ENCODE measurements at places on chromosomes 6 and 20. TPM values are rescaled to one million over a fixed set of nuclear protein-coding genes. Genes with fewer than 3 reads are reported as not detected.

The BTN1A1 gene
- not detected for total RNA-seq

DNA sequence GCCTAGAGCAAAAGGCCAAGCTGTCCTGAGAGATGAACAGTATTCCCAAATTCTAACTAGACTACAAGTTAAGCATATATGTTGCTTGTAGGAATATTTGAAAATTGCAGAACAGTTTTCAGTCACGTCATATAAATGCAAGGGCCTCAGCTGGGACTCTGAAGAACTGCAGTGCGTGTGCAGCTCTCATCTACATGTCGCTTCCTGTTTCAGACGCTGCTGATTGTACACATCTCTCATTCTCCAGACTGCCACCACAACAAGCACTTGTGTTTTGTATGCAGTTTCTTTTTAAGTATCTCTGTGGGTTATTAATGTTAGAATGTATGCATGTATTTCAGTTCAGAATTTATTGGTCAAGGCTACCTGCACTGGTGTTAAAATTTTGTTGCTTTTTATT, 119.7 kb downstream of the MAP3K4 start:
- peak; percentile 50 for DNase-seq

GRCh38 chr6:25852756-25853155, 20.9 kb upstream of the SLC17A1 start:
- DNase-seq: no peak

The KIF13A gene
- total RNA-seq: 0.07 TPM

The SAMD3 gene
- total RNA-seq: 2.4 TPM

DNA sequence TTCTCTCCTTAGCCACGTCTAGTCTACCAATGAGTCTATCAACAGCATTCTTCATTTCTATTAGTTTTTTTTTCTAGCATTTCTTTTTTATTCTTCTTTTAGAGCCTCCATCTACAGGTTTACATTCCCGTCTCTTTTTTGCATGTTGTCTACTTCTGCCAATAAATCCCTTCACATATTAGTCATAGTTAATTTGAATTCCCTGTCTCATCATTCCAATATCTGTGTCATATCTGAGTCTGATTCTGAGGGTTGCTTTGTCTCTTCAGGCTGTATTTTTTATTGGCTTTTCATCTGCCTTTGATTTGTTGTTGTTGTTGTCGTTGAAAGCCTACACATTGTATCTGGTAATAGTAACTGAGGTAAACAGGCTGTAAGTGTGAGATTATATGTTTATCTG, 104.6 kb downstream of the HMGCLL1 start:
- DNase-seq: no peak

- DNase-seq: no peak
Observed at GRCh38 chr6:146289816-146290588, 253.6 kb upstream of the RAB32 start.

The ZC2HC1B gene
- not detected for total RNA-seq

- DNase-seq: no peak
Observed at GRCh38 chr6:22437665-22438064, 131.7 kb upstream of the HDGFL1 start.

DNA sequence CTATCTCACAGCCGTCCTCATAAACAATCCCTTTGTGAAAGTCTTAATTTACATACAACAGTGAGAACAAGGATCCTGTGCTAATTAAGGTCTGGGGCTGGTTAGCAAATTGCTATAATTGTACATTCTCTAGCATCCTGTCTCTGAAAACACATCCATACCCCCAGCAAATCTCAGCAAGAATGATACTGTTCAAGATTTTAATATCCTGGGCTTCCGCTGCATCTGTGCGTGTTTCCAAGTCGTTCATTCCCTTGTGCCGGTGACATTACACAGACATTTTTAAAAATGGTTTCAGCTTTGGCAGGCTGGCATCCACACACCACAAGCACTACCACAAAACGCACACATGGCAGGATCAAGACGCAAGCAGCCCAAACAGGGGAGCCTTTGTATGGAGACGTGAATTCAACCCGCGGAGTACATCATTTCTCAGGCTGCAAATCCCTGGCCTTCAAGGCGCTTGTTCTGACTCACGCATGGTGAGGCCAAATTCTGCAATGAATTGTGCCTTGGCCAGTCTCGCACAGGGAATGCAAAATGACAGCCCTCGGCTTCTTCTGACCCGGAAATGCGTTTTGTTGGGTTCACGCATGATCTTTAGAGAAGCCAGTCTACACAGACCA, 20.3 kb downstream of the ZMYND8 start:
- no peak for DNase-seq

The TGM3 gene
- not detected for total RNA-seq

- no peak for DNase-seq
Observed at GRCh38 chr6:100876251-100876650, 4.9 kb downstream of the ASCC3 start.

GRCh38 chr6:165167861-165168260, 141.5 kb downstream of the C6orf118 start:
- no peak for DNase-seq

All from activated CD4-positive, alpha-beta T cell treated with anti-CD3 and anti-CD28 coated beads for 36 hours (primary cell).